Omental fat pad (tissue), 4 donors: ENCODE measurements at places on chromosomes 13 and 19. TPM values are rescaled to one million over a fixed set of nuclear protein-coding genes. Genes with fewer than 3 reads are reported as not detected.

GRCh38 chr19:33447336-33448158 is 74.0 kb downstream of the CEBPG start:
- DNase-seq, result no peak

GRCh38 chr13:79522583-79522982 is 41.6 kb downstream of the NDFIP2 start:
- DNase-seq, result no peak

DNA sequence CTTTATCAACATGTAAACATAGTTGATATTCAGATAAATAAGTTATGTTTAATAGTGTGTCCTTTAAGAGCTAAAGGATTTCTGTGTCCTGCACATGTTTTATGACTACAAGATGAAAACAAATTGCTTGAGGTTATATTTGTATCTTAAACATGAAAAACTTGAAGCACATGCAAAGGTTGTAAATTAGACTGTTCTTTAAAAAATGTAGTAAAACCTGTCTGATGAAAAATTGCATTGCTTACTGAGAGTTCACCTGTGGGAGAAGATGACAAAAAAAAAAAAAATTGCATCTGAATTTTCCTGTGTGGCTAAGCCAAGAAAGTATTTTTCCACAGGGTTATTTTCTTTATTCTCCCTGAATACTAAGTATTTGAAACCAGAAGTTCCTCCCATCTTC is 25.7 kb upstream of the LMO7 start:
- no peak for DNase-seq

- DNase-seq, result no peak
Measured at GRCh38 chr19:3693025-3693925, 7.0 kb downstream of the PIP5K1C start.

- DNase-seq, result no peak
Measured at GRCh38 chr19:51439021-51439465, 19.2 kb downstream of the SIGLEC8 start.

DNA sequence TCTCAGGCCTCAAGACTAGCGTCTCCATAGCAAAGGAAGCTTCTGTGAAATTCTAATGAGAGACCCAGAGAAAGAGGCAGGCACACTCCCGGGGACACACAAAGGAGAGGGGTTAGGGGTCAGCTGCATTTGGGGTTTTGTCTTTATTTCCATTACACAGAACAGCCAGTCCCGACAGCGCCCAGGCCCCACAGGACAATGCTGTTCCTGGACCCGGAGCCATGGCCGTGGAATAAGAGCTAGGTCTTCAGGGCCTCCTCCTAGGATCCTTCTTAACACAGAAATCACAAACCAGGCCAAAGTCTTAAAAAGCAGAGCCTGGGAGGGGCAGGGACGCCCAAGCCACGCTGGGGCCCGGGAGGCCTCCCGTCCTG is 22.8 kb downstream of the KCTD15 start:
- no peak for DNase-seq

GRCh38 chr13:94239135-94239534 is 240.3 kb downstream of the DCT start:
- no peak for DNase-seq

- DNase-seq, result no peak
Measured at GRCh38 chr19:39677961-39678889, 22.5 kb downstream of the LGALS16 start.

The C1QTNF9B gene
- not detected for total RNA-seq

The KLHL1 gene
- total RNA-seq, result not detected

DNA sequence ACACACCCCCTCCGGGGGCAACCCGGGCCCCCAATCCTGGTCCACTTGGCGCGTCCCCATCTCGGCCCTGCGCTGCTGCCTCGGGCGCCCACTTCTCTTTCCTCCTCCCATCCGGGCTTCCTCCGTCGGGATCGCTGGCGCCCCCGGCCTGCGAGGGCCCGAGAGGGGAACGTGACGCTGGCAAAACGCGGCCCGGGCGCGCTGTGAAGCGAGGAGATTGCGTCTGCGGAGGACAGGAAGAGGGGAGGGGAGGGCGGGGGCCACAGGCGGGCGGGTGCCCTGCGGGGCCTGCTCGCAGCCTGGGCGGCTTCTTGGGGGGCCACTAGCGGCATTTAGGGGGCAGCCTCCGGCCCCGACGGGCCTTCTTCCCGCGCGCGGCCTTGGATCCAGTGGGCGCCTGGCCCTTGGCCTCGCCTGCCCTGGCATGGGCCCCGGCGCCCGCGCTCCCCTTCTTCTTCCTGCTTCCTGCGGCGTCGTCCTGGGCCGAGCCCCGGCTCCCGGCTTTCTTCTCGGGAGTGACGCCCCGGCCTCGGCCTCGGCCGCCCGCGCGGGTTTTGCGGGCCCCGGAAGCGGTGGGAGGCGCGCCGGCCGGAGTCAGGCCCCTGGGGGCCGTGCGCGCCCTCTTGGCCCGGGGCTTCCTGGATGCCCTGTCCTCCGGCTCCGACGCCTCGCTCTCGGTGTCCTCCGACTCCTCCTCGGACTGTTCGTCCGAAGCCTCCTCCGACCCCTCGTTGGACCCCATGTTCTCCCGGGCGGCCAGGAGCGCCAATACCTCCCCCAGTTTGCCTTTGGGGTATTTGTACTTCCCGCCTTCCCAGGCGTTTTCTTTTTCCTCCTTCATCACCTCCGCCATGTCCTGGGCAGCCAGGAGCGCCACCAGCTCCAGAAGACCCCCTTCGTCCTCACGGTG is 2.2 kb downstream of the PNMA8B start:
- no peak for DNase-seq

GRCh38 chr19:49473868-49474541 is at the start of gene FLT3LG:
TSS of gene FLT3LG (plus strand) at chr19:49474215. CDS start at chr19:49474640, 425 bp downstream.
- peak; percentile 55 for DNase-seq

- no peak for DNase-seq
Measured at GRCh38 chr19:15456871-15457700, 7.3 kb downstream of the RASAL3 start.

DNA sequence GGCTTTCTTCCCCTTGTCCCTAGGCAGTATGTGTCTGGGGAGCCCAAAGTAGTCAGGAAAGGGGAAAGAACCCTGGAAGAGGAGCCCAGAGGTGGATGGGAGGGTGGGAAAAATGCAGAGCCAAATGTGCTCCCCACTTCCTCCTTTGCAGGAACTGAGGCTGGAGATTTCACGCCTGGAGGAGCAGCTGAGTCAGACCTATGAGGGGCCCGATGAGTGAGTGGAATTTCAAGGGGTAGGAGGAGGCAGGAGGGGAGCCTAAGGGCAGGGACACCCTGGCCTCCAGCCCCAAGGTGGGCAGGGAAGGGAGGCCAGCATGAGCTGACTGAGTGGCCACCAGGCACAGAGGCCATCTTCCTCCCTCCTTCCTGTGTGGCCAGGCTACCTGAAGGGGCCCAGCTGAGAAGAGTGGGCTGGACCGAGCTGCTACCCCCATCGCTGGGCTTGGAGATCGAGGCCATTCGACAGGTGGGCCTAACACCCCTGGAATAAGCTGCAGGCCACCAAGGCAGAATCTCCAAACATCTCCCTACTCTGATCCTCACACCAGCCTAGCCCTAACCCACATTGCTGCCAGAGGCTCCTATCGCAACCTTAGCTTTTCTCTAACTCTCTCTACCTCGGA is 14.3 kb downstream of the PTH2 start:
- no peak for DNase-seq

The ZNF154 gene
- total RNA-seq, result 3.1 TPM

- no peak for DNase-seq
Measured at GRCh38 chr13:60267498-60268202, 103.9 kb upstream of the DIAPH3 start.

- DNase-seq, result no peak
Measured at GRCh38 chr19:18495204-18495911, 26.5 kb downstream of the ELL start.
